Stimulated activated CD8-positive, alpha-beta memory T cell treated with anti-CD3 and anti-CD28 coated beads, Interleukin-15, amount 100 ng/mL, for 48 hours (primary cell): ENCODE measurements at places on chromosomes 5 and 9.

DNA sequence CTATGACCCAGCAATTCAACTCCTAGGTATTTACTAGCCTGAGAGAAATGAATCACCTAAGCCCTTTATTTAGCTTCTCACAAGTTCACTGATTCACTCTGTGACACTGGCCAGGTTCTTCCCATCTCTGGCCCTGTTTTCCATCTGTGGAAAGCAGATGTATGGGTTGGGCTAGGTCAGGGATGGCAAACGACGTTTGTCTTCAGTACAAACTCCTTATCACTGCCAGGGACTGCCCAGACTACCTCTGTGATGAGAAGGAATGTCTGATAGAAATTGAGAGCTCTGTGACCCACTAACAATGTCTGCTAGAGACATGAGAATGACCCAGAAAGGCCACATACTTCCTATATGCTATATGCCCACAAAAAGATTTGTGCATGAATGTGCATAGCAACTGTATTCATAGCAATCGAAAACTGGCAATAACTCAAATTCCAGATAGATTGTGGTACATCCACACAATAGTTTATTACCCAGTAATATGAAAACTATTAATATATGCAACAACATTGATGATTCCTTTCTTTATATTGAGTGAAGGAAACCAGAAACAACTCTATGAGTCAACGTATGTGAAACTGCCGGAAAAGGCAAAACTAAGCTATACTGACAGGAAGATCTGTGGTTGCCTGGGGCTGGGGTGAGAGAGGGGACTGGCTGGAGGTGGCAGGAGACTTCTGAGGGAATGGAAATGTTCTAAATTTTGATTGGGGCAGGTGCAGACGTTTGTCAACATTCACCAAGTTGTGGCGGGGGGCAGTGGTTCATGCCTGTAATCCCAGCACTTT, 32.0 kb upstream of the ADAM19 start:
- peak; percentile 51 for DNase-seq

- no peak for DNase-seq
Observed at GRCh38 chr9:134136118-134136995, 475 bp downstream of the WDR5 start.

DNA sequence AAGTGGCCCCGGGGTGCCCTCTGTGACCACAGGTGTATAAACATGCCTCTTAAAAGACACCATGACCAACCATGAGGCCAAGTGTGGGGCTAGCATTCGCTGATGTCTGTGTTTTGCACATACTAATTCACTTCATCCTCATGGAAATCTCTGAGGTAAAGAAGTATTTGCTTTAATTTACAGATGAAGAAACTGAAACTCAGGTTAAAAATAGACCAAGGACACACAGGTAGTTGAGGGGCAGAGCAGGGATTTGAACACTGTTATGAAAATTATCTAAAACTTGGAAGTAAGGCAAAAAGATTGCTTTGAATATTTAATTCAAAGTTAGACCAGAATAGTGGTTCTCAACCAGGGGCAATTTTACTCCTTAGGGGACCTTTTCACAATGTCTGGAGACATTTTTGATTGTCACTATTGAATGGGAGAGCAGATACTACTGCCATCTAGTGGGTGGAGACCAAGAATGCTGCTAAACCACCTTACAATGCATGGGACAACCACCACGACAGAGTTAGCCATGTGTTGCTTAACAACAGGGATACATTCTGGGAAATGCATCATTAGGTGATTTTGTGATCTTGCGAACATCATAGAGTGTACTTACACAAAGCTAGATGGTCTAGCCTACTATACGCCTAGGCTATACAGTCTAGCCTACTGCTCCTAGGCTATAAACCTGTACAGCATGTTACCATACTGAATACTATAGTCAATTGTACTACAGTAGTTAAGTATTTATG, 8.0 kb upstream of the FXN start:
- no peak for DNase-seq

DNA sequence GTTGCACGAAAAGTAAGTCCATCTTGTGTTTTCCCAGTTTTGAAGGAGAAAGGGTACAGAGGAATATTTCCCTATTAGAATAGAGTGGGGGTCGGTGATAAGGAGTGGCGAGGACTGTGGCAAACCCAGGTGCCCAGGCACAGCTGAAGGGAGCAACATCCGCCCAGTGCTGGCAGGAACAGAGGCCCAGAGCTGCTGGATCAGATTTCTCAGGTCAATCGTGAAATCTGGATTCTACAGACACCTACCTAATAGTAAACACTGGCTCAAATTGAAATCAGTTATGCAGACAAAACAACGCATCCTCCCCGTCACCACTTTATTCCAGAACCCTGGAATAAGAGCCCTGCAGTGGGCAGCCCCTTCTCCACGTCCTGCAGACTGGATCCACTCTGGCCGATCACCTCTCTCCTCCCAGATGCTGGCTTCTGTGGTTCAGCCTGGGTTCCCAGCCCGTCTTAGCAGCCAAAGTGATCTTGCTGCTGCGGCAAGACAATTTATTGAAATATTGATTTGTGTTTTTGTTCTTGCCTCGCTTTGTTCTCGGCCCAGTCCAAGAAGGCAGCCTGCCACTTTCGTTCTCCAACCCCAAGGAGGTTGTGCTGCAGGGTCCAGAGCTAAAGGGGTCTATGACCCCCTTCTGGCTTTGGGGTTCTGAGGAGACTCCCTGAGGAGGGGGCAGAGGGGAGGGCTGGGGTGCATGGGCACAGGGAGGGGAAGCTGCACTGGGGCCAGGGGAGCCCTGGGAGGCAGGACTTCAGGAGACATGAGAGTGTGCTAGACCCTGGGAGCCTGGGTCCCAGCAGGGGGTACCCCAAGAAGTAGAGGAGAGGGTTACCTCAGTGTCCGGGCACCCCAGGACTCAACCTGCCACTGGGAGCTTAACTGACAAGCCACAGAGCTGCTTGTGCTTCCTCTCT, 103.3 kb downstream of the ZNF354C start:
- DNase-seq = no peak

DNA sequence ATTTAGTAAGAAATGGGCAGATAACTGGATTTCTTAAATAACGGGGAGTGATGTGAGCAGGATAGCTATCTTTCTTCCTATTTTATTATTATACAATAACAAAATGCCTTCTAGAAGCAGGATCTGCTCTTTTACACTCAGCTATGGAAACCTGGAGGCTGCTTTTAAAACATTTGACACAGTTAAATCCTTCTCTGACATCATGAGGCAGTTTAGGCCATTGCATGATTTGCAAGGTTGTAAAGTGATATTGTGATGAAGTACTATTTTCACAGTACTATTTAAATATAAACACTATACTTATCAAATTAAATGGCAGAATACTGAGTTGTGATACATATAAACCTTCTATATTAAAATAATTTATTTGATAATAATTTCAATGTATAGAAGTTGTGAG, 93.9 kb downstream of the ZSWIM6 start:
- no peak for DNase-seq

- DNase-seq = no peak
Observed at GRCh38 chr9:2711716-2712115, 5.6 kb upstream of the KCNV2 start.

GRCh38 chr9:136099542-136099941, 4.5 kb upstream of the NACC2 start:
- DNase-seq = no peak

DNA sequence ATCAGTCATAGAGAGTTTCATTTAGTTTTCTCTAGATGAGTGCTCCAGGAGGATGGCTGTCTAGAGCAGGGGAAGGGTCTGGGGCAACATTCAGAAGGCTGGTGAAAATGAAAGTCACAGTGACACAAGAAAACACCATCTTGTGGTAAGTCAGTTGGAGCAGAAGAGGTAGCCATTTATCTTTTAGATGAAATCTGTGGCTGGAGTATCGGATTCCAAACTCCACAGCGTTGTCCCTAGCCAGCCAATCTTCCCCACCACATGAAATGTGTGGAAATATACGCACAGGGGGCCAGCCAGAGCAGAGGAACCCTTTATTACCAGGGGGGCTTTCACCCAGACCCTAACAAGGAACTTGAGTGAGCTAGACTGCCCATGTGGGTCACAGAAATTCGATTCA, 15.9 kb upstream of the TNFAIP8 start:
- no peak for DNase-seq
